ENCODE measurements at places on chromosomes 3 and 15.
A peak's percentile ranks its signal among the peaks of the same experiment; 100 is the strongest.

DNA sequence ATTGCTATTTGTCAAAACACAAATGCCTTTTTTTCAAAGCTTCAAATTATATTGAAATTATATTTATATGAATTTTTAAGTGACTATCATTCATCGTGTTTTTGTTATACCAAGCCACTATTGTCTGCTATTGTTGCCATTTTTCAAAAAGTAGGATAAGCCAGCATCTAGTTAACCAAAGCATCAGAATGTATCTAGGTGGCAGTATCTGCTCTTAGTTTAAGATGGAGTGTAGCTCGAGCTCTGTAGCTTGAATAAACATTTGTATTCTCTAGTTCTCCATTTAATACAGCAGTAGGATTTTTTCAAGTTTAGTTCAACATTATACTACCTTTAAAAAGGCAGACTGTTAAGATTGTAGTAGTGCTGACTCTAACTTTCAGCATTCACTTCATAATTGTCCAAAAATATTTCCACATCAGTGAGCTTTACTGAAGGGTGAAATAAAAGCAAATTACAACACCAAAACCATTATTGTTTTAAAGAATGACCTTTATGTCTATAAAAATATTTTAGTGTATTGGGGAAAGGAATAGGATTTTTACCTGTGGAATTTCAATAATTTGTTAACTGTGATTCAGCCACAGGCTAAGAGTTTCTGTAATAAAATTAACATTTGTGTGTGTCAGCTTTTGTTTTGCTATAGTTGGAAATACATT, 19.6 kb upstream of the C15orf61 start:
- DNase-seq = no peak

- no peak for DNase-seq
Observed at GRCh38 chr3:71432044-71432975, 151.2 kb downstream of the FOXP1 start.

GRCh38 chr15:67146234-67146633, 80.8 kb downstream of the SMAD3 start:
- no peak for DNase-seq

GRCh38 chr15:42908538-42908937, 12.0 kb downstream of the TTBK2 start:
- no peak for DNase-seq

DNA sequence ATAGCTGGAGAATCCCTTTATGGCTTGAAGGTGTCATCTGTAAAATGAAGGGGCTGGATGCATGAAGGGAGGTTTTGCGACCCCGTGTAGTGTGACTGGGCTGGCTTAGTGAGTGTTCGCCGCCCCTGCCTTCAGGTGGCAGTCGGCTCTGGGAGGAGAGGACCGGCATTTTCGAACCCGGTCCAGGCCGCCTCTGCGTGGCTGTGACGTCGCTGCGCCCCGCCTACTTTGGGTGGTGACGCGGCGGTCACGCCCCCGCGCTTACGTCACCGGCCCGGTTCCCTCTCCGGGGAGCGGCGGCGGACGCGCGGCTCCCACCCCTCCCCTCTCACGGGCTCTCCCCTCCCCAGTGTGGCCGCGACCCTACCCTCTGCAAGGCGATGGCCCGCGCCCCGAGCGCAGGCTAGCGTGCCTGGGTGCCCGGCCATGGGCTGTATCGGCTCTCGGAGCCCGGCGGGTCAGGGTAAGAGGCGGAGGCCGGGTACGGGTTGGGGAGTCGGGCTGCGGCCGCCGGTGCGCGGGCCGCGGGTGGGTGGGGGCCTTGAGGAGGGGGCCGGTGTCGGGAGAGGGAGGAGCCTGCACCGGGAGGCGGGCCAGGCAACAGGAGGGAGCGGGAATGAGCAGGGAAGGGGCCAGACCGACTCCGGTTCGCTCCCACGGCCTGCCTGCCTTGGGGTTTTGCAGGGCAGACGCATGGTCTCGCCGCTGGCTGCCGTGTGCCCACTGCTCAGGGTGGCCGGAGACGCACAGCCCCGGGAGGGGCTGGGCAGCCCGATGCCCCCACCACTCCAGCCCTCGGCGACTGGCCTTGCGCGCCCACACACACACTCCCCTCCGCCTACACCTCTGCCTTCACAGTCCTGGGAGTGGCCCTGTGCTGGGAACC, 1.5 kb upstream of the FAM131A start:
- peak; percentile 95 for DNase-seq

DNA sequence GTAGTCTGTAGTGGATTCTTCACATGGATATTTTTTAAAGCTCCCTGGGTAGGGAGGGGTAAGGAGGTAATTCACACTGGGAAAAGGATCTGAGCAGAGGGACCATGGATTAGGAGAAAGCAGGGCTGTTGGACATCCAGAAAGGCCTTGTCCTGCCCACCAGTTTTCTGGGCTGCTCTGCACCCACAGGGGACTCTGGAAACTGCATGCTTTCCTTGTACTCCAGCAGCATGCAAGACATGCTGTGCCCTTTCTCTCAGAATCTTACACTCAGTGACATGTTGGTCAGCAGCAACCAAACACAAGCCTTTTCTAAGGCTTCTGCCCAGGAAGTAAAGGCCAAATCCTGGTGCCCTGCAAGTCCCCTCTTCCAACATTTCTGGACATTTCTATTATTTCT, 2.5 kb upstream of the FBN1 start:
- DNase-seq = peak; percentile 58

DNA sequence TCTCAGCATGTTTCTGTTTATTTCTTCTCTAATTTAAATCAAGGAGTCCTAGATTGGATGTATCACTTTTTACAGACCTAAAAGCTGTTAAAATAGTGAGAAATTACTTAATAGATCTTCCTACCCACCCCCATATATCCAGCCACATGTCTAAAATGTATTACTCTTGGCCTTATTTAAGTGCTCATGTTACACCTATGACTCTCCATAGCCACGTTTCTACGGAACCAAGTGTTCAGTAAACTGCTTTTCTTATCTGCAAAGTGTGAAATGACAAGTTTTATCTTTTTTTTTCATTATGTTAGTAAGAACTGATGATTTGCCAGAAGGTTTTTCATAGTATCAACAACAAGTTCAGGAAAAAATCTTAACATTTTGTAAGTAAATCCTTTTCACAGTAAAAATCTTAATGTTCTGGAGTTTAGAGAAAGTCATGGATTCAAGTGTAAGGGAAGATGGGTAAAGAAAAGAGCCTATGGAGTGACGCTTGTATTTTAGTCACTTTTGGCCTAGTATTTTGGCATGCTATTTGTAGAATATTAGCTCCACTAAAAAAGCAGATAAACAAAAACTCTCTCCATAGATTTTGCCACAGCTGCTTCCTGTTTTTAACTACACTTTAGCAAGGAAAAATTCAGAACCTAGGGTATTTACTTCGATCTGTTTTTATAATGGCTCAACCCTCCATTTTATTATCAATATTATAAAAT, 41.2 kb upstream of the IGSF10 start:
- DNase-seq = no peak

- peak; percentile 75 for DNase-seq
Observed at GRCh38 chr3:12706504-12707253, 42.8 kb upstream of the RAF1 start.
